Thyroid gland (tissue), 4 donors: ENCODE measurements at places on chromosomes 5 and 9.

DNA sequence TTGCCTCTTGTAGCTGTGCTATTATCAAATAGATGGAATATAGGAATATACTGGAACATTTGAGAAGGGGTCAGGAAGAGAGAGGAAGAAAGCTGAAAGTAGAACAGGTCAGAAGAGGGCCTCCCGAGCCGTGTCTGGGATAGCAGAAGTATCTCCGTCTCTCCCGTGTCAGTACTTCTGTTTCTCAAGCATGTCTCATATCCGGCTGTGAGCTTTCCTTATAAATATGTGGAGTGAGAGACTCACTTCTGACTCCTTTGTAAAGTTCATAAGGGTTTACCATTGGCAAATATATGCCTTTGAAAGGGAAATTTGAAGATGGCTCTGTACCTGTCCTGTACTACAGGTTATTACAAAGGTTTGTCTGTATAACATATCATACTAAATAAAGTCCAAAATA, 50.3 kb downstream of the MOCS2 start:
- no peak for DNase-seq

- peak; percentile 62 for DNase-seq
These were observed at the start of gene PBX3 for GRCh38 chr9:125747053-125747764. Gene PBX3, plus strand, starts transcription at chr9:125747373.

DNA sequence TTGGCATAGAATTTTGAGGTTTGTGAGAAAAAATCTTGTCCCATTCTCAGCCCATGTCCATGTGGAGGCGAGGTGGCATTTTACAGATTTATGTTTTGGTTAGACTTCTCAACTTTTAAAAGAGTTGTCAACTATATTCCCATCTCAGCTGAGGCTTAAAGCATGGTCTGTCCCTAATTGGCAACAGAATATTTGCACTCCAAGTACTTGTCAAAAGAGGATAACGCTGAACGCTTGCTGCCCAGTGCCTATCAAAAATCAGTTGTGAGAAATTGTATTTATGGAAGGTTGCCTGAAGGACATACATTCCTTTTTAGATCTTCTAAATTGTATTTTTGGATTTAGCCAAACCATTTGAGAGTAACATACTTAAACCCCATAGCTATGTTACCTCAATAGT, 202.0 kb downstream of the SLF1 start:
- no peak for DNase-seq

- DNase-seq = no peak
These were observed 68.0 kb upstream of the ALDH1A1 start for GRCh38 chr9:73020877-73021276.

GRCh38 chr5:53434541-53434940, 45.9 kb upstream of the FST start:
- no peak for DNase-seq

- DNase-seq = no peak
These were observed 41.4 kb downstream of the LIFR start for GRCh38 chr5:38515092-38515491.

DNA sequence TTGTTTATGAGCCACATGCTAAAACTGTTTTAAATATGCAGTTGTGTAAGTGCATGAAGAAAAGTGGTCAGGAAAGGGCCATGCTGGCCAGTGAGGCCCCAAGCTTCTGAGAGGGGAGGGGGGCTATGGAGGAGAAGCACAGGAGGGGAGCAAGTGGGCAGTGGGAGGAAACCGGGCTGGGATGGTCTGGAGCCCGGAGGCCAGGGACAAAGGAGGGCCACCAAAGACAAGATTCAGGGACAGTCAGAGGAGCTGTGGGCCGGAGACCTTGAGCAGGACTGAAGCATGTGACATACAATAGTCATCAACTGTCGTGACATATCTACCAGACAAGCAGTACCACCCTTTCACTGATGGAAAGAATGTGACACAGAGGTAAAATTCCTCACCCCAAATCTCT, 333.2 kb upstream of the IRX1 start:
- no peak for DNase-seq

DNA sequence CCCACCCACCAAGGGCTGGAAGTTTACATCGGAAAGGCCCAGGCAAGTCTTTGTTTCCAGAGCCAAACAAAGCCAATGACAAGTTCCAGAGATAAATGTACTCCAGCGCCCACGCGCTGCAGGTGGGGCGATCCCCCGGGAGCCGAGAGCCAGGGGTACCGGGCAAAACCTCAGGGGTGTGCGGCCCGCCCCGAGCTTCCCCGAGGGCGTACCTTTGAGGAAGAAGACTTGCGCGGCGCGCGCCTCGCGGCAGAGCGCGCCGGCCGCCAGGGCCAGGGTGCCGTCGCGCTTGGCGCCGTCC, 671 bp downstream of the DUSP1 start:
- no peak for DNase-seq

DNA sequence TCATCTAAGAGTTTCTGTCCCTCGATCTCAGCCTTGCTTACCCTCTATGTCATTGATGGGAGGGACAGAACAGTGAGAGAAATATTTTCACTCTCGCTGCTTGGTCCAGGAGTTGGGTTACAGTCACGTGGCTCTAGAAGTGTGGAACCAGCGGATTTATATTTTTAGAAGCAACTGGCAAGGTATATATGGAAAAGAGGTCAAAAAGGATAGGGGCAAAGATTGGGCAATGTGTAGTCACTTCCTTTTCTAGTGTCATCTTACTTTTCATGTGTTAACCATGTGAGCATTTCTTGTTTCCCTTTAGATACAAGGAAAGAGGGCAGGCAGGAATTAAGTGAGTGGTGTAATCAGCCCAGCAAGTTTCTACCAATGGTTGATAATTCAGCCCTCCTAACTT, 111.5 kb upstream of the ZNF366 start:
- DNase-seq = no peak

GRCh38 chr9:69905851-69906250, 85.2 kb downstream of the CFAP95 start:
- no peak for DNase-seq

DNA sequence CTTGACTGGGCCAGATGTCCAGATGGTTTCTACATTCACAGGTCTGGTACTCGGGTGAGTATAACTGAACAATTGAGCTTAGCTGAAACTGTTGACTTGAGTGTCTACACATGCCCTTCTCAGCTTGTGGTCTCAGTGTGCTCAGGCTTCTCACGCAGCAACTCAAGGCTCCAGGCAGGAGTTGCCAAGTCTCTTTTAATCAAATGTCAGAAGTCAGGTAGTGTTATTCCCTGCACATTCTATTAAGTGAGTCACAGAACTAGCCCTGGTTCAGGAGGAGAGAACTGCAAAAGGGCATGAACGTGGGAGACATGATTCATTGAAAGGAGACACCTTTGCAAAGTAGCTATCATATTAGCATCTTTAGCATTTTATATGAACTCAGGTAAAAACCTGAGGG, 199.3 kb upstream of the ACTBL2 start:
- no peak for DNase-seq

DNA sequence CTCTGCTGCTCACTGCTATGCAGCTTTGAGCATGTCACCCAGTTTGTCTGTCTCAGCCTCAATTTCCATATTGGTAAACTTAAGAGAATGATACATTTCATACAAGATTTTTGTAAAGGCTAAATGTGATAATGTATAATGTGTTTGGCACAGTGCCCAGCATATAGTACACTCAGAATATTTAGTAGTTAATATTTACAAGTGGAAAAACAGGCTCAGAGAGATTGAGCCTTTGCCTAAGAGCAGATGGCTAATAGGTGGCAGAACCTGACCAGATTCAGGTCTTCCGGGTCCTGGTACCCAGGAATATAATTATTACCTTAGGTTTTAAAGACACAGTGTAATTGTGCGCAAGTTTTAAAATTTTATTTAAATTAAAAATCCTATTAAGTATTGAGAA, 46.8 kb upstream of the KIAA1958 start:
- no peak for DNase-seq

- no peak for DNase-seq
These were observed 3.5 kb downstream of the MRRF start for GRCh38 chr9:122268041-122268814.

GRCh38 chr5:16245956-16246355, 66.4 kb upstream of the MARCHF11 start:
- no peak for DNase-seq

DNA sequence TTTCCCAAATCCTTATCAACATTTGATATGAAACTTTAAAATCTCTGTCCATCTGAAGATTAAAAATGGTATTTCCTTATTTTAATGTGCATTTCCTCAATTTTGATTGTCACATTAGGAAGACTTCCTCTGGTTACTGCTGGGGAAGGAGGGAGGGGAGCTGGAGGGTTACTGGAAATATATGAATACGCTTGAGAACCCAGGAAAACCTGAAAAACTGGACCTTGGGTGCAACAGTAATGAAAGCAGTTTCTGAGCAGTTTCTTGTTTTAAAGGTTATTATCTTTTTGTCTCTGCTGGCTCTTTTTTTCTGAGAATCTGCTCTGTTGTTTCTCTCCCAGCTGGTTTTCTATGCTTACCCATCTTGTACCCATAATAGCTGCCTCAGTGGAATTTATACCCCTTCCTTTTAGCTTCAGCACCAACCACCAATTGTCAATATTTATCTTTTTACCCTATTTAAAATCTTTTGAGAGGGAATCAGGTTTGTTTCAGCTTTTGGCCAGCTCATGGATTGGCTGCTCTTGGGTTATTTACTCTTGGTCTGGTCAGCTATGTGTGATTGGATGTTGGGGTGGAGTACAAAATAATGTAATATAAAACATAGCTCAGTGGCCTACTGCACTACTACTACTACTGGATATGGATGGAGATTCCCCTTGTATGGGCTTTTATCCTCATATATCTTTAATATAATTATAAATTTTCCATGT, 67.4 kb downstream of the UNC13B start:
- no peak for DNase-seq

DNA sequence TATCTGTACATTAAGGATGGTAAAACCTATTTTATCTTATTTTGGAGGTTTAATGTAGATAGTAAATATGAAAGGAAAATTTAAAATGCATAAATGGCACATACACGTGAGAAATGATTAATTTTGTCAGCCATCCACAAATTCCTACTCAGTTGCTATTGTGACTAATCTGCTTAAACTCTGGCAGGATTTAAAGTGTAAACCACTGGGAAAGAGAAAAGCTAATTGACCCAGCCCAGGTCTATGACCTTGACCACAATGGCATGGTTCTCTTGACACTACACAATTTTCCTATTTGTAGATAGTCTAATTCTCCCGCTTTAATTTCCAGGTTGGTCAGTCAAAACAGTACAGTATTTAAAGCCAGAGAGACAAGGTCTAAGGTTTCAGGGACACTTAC, 459.0 kb upstream of the KLF4 start:
- no peak for DNase-seq

- peak; percentile 72 for DNase-seq
These were observed 36.1 kb downstream of the MAP3K1 start for GRCh38 chr5:56851258-56851941.

DNA sequence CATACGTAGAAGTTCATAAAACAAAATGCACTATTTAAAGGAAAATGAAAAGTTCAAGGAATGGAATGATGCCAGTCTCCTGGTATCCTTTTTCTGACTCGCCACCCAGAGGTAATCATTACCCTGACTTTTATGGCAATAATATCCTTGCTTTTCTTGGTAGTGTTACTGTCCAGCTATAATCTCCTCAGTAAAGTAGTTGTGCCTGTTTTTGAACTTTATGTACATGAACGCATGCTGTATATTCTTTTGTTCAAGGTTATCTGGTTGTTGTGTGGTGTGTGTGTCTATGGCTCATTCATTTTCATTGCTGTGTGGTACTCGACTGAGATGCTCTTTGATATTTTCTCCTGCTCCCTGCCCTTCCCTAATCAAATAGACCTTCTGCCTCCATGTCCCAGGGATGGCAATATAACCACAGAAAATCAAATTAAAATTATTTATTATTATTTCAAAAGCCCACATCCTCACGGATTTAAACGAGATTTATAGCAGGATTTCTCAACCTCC, 29.2 kb upstream of the FBP1 start:
- no peak for DNase-seq

- no peak for DNase-seq
These were observed 9.0 kb downstream of the ABHD17B start for GRCh38 chr9:71901695-71902597.

GRCh38 chr5:34523387-34523726, 132.8 kb upstream of the RAI14 start:
- DNase-seq = no peak

DNA sequence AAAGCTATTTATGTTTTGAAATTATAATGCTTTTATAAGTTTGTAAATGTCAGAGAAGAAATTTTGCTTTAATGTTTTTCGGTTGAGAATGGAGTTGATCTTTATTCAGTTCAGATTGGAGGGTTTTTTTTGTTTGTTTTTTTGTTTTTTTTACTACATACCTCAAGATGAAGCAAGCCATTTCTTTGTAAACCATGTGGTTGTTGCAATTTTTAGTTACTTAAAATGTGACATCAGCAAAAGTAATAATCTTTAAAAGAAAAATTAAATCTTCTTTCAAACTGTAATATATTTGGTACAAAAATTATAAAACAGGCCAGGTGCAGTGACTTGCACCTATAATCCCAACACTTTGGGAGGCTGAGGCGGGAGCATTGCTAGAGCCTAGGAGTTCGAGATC, 102.6 kb downstream of the CDC42SE2 start:
- DNase-seq = no peak

GRCh38 chr9:128244837-128245231, 31.0 kb downstream of the GOLGA2 start:
- DNase-seq = peak; percentile 35

DNA sequence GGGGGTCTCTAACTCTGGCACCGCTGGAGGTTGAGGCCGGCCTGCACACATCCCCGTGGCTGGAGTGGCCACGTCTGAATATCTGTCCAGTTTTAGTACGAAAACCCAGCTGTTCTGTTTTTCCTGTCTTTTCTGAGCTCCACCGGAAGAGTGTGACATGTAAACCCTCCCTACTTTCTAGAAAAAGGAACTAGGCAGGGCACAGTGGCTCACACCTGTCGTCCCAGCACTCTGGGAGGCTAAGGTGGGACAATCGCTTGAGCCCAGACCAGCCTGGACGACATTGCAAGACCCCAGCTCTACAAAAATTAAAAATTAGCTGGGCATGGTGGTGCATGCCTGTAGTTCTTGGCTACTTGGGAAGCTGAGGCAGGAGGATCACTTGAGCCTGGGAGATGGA, 8.2 kb upstream of the PHYKPL start:
- no peak for DNase-seq

- no peak for DNase-seq
These were observed 221.3 kb upstream of the DAPK1 start for GRCh38 chr9:87276327-87276841.

- no peak for DNase-seq
These were observed 263.5 kb downstream of the SLIT3 start for GRCh38 chr5:169037466-169037865.

DNA sequence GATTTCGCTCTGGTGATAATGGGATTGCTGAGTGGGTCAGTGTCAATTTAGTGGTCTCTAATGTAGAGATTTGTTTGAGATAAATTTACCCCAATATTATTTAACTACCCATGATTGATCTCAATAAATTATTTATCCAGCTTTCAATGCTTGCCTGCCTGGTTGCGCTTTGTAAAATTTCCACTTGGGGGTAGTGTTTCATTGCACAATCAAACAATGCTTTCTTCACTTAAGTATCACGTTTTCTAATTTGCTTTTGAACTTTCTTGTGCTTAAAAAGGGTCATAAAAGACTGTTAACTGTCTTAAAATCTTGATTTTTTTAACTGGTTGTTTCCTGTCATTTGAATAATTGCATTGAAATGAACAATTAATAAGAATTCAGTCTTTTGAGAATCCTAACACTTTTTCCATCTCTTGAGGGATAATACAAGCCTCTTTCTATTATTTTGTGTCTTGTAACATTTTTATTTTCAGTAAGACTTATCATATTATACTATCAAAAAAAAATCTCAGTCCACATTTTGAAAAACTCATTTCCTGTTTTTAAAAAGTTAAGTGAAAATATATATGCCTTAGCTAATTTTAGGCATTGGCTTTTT, 18.7 kb downstream of the HSD17B4 start:
- DNase-seq = no peak
